ENCODE measurements at places on chromosomes 7 and 10.

DNA sequence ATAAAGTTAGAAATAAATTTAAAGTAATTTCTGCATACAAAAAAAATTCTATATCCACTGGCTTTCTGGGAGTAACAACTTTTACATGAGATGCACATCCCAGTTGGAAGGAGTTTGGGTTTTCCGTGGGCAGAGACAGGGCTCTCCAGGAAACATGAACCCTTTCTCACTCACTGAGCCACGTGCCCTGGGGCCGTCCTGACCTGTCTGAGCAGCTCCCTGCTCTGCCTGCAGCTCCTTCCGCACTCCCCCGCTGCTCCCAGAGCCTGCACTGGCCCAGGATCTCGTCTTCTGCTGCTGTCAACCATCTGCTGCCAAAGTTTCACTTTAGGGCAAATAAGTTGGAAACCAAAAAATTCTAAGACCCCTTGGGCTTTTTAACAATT, 169.1 kb downstream of the DIP2C start:
- DNase-seq = no peak

DNA sequence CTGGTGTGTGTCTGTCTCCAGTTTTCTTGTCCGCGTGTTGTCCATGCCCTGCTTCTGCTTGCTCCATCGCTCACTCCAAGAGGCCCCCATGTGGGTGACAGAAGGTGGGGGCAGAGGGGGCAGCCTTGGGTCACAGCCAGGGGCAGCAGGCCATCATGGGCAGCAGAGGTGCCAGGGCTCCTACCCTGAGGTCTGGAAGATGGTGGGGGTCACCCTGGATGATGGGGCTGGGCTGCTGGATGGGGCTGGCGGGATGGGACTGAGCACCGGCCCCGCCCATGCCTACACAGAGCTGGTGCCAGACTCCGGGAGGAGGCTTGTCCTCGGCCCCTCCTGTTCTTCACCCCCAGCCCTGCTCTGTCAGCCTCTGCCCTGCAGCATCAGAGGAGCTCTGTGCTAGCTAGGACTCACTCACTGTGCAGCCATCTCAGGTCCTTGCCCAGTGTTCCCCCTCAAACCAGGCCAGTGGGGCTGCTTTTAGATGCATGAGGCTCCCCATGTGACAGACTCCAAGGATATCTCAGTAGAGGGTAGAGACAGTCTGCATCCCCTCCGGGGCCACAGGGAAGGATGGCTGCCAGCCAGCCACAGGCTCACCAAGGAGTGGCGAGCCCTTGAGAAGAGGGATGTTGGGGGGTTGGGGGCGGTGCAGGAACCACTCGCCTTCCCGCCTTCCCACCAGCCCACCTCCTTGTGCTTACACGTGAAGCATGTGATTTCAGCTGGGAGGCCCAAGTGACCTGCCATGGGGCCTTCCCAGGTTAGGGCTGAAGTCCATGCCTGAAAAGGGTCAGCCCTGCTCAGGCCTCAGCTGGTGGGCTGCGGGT, 35.5 kb upstream of the PPIF start:
- no peak for DNase-seq

DNA sequence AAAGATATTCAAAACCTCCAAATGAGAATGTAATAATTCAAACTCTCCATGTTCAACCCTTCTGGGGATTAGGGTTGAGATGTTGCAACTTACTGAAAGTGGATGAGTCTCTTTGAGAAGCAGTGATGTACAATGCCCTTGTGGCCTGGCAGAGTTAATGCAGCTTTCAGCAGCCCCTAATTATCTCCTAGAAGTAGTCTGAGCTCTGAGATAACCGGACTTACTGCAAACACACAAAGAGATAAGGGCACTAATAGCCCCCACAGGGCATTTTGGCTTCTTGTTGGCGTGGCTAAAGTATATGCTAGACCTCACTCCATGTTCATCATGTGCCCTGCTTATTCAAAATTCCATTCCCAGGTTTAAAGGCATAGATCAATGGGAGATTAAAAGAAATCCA, 404.7 kb downstream of the NEBL start:
- DNase-seq = no peak

DNA sequence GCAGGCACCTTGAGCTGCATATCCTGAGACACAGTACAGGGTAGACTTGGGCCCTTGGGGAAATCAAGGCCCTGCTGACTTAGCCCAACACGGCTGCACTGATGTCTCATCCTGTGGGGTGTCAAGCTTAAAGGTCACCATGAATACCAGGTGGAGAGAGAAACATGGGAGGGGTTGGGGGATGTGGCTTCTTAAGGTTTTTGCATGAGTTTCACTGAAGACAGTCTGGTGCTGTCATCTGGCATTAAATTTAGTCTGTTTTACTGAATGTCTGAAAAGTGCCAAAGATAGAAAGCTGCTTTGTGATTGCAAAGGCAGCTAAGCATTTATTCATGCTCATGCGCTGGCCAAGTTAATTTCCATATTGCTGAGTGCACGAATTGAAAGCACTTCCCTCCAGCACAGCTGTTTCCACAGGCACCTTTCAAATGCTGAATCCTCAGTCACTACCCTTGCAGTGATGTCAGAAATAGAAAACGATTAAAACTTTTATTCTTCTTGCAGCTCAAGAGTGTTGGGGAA, 102.1 kb downstream of the OSBPL3 start:
- DNase-seq = no peak

DNA sequence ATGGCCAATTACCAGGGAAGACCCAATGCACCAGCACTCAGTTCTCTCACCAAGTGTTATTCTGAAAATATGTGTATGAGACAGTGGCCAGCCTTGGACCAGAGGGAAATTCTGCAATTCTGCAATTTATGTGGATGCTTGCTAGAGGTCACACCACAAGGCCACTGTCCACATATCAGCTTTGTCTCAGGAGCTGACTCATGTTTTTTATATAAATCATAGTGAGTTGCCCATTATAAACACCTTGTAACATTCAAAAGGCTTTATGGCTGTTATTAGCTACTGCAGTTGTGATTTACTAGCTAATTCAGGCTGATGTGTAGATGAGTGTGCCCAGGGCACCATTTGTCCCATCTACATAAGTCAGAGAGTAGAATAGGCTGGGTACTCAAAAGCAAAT, 649.0 kb downstream of the LRMDA start:
- DNase-seq = no peak

- no peak for DNase-seq
Observed at GRCh38 chr7:92762851-92763250, 73.5 kb downstream of the CDK6 start.

DNA sequence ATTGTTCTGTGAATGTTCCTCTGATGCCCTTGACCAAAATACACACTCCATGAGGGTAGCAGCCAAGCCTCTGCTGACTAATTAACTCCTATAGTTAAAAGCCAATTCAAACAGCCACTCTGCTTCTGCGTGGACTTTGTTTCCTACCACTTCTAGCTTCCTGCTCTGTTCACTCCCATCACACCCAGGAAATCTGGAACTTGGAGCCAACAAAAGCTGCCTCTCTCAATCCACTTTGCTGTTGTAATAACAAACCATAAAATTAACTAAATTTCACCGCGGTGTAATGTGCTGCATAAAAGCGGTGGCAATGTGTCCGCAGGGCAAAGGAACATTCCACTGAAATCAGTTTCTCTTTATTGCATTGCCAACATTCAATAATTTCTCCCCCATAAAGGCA, 239.5 kb downstream of the PLXNA4 start:
- DNase-seq = no peak

- no peak for DNase-seq
Observed at GRCh38 chr7:89943525-89944050, 210.7 kb upstream of the STEAP1 start.

DNA sequence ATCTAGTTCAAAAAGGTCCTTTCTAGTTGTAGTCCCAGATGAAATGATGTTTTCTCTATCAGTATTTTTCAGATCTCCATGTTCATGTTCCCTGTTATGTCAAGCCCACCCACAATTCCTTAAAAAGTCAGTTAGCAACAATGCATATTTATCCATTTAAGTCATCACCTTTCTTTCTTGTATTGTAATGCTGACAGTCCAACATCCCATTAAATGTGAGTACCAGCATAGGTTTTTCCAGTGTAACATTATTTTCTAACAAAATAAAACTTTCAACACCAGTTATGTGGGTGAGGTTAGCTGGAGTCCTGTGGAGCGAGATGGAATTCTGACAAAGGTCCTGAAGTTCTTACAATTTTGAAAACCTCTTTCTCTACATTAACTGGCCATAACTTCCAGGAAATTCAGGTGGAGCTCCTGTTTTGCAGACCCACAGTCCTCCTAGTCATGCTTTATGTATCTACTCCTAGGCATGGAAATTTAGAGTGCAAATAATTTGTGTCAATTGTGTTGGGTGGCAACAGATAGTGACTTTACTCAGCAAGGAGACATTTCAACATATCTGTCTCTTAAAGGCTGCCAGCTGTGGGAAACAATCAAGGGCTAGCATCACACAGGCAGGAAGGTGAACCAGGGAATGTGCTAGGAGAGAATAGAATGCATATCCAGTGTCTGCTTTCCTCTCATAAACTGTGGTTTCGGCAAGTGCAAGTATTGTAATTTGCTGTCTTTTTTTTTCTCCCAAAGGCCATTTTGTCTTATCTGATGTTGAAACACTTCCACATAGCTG, 162.6 kb downstream of the MTERF1 start:
- no peak for DNase-seq

DNA sequence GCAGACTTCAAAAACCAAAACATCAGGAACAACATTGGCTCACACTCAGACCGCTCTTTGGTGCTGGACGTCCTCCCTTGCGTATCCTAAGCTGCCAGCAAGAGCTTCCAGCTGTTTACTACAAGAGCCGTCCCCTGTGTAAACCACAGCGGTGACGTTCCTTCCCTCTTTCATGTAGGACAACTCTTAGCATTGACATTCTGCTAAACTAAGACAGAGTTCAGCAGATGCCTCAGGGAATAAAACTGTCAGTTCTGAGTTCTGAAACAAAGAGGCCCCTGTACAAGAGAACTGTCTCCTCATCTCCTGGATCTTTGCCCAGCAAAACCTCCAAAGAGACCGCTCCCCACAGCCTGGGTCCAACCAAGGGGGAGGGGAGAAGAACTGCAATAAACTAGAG, 57.8 kb upstream of the OPALIN start:
- no peak for DNase-seq

GRCh38 chr7:66837007-66837406, 84.0 kb upstream of the TMEM248 start:
- no peak for DNase-seq

GRCh38 chr10:72490951-72491350, 134.9 kb downstream of the MICU1 start:
- DNase-seq = no peak

- no peak for DNase-seq
Observed at GRCh38 chr7:34059136-34059828, 153.9 kb downstream of the BMPER start.

GRCh38 chr10:82768040-82768439, 893.0 kb downstream of the NRG3 start:
- no peak for DNase-seq

GRCh38 chr7:147611431-147611830, 979.1 kb upstream of the C7orf33 start:
- no peak for DNase-seq

DNA sequence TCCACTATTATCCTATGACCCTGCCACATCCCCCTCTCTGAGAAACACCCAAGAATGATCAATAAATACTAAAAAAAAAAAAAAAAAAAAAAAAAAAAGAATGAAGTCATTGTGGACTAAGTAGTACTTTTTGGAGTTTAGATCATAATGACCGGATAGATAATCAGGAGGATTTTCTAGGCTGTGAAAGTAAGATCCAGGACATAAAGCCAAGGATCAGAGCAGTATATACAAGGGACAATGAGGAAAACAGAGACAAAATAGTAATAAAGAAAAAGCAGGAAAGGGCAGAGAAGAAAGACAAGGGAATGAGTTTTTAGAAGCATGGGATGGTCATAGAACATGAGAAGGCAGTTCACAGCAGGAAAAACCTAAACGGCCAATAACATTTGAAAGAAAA, 87.6 kb downstream of the AKAP9 start:
- DNase-seq = no peak
